ENCODE measurements at places on chromosomes 2 and 18.

DNA sequence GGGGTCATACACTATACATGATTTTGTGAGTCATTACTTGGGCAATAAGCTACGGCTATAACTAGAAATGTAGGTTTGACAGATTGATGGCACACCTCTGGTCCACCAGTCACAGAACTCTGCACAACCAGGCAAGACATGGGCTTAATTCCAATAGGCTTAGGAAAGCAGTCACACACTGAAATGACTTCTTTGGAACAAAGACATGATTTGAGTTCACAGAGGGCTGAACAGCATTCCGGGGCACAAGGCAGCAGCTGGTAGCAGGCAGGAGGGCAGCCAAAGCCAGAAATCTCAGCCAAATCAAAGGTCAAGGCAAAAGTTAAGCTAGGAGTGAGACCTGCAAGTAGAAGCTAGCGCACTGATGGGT is 27.4 kb downstream of the FABP1 start:
- no peak for DNase-seq

GRCh38 chr2:26568076-26568890 is 72.9 kb downstream of the CIB4 start:
- no peak for DNase-seq

- no peak for DNase-seq
Measured at GRCh38 chr18:26941584-26941983, 76.1 kb upstream of the AQP4 start.

DNA sequence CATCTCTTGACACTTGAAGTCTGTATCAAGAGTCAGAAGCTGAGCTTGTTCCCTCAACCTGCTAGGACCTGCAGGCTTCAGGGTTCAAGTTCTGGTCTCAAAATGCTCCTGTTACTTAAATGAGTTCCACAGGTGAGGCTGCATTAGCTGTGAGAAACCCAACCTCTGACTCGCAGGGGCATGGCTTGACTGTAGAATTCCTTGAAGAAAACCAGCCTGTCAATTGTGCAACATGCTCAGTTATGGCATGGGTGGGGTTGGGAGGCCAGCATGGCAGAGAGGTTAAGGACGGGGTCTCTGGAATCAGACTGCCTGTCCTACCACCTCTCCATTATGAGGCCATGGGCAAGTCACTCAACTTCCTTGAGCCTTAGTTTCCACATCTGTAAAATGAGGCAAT is 235.8 kb downstream of the EN1 start:
- DNase-seq = no peak

DNA sequence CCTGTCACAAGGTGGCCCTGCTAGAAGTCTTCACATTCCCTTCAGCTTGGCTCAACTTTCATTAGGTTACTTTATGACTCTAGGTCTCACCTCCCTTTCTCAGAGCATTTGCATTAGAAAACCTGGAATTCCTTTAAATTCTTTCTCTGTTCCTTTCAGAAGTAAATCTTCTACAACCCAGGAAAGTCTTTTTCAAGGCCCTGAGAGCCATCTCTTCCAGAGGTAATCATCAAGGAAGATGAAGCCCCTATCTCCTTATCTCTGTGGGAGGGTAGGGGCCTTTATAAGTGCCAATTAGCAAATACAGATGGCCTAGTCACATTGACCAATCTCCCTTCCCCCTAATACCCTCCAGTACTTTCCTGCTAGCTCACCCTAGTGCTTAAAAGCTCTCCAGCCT is 848.0 kb upstream of the FAM98A start:
- no peak for DNase-seq

DNA sequence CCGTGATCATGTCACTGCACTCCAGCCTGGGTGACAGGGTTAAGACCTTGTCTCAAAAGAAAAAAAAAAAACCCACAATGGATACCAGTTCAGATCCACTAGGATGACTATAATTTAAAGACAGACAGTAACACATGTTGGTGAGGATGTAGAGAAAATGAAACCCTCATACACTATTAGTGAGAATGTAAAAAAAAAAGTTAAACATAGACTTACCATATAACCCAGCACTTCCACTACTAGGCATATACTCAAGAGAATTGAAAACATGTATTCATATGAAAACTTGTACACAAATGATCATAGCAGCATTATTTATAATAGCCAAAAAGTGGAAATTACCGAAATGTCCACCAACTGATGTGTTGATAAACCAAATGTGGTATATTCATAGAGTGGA is 48.7 kb downstream of the KIF3C start:
- no peak for DNase-seq

GRCh38 chr2:189037518-189037917 is 63.3 kb downstream of the COL3A1 start:
- DNase-seq = no peak

GRCh38 chr2:174952607-174953006 is 52.6 kb downstream of the CHN1 start:
- no peak for DNase-seq

DNA sequence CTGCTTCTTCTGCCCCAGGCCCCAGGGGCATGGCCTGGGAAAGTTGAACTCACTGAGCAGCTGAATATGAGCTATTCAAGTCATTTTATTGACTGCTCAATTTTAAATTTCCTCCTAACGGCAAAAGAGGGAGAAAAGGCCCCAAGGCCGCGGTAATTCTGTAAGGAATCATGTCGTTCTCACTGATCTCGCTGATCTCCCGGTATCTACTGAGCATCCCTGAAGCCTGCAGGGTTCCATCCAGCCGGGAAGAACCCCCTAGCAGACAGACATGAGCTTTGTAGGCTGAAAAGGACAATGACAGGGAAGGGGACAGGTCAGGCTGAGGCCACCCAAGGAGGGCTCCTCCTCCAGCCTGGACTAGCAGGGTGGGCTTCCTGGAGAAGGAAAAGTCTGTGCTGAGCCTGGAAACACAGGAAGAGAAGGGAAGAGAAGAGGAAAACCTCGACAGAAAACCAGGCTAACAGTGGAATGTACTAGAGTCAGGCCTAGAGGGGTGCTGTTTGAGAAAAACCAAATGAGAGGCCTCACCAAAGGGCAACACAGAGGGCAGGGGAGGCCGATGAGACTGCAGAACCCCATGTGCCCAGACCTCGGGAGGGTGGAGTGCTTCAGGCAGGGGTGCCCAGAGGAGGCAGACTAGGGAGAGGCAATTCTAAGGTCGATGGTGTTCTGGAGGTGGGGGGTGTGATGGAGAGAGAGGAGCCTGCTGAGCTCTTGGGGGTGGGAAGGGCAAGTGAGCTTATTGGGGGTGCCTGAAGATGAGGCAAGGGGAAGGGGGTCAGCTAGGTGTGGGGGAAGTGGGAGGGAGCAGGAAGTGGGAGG is 2.9 kb upstream of the NPPC start:
- DNase-seq = peak; percentile 1

GRCh38 chr18:24397131-24397693 is 412 bp downstream of the OSBPL1A start:
- DNase-seq = no peak

GRCh38 chr18:78902795-78903435 is 76.7 kb upstream of the SALL3 start:
- DNase-seq = no peak

DNA sequence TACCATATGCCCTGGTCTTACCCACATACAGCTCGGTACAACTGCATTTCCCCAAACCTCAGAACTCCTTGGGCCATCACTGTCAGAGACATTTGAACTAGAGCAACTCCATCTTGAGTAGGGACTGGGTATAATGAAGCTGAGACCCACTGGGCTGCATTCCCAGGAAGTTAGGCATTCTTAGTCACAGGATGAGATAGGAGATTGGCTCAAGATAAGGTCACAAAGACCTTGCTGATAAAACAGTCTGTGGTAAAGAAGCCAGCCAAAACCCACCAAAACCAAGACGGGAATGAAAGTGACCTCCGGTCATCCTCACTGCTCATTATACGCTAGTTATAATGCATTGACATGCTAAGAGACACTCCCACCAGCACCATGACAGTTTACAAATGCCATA is 131.3 kb downstream of the PIK3C3 start:
- DNase-seq = no peak

DNA sequence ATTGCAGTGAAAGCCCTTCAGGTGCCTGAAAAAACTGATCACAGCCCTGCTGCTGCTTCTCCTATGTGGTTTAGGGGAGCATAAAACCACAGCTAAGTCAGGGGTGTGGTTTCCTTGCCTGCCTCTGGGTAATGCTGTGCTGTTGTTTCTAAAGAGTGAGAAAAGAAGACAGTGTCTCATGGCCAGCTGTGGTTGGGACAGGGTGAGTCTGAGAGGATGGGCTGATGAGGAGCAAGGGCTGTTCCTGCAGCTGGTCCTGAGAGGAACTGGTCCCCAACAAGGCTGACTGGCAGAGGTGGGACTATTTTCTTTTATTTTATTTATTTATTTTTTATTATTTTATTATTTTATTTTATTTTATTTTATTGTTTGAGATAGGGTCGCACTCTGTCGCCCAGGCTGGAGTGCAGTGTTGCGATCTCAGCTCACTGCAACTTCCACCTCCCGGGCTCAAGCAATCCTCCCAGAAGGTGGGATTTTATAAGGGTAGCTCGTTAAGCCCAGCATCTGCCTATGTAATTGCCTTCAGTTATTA is 236.7 kb downstream of the FHOD3 start:
- DNase-seq = no peak

DNA sequence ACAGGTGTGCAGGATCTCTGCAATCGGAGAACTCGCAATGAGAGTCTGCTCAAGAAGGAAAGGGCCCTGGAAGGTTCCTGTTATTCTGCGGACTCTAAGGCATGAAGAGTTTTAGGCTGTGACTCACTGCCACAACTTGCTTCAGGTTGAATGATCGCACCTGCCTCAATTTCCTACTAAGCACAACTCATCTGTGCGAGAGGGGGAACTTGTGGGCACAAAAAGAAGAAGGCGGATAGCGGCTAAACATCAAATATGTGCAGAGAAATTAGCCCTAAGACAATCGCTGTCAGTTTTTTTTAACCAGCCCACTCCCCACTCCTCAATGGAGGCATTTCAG is 14.0 kb upstream of the CREG2 start:
- no peak for DNase-seq

DNA sequence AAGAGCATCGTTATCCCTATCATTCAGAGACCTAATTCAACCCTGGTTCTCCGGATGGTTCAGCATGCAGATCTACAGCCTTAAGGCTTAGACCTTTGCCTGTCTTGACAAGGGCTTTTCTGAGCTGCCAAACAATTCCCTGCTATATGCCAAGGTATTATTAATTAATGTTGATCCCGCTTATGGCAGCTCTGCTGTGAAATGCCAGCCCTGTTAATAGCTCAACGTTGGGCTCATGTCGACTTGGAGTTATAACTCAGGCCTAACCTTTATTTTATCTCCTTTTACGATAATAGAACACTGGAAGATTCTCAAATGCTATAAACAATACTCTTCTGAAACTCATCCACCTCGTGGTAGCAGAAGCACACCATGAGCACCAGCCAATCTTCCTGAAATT is 188.6 kb downstream of the TMEM247 start:
- no peak for DNase-seq

GRCh38 chr2:120238728-120239487 is 13.7 kb upstream of the RALB start:
- DNase-seq = no peak

DNA sequence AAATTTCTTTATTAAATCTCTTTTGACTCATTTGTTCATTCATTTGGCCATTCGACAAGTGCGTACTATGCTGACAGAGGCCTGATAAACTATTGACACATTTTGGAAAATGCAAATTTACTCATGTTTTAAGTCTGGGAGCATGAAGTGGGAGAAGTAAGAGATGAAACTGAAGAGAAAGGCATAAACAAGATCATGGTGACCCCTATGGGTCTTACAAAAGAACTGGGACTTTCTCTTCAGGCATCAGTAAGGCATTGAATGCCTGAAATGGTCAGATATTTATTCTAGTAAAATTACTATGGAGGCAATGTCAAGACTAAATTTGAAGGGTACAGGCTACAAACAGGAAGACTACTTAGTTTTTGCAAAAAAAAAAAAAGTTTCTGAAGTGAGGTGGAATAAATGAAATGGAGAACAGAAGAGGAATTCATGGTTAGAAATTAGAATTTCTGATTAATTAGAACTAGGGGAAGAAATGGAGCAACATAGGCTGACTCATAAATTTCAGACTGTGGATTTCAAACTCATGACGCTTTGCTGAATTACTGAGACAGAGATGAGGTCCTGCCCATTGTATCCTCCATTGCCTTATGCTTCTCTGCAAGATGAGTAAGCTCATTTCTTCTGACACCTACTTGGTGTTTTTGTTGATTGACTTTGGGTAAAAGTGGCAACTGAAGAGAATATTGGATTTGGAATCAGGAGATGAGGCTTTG is 32.7 kb downstream of the VSNL1 start:
- no peak for DNase-seq

All from activated CD4-positive, alpha-beta T cell treated with anti-CD3 and anti-CD28 coated beads for 1 hour (primary cell).